ENCODE measurements at places on chromosomes 1 and 21.
A peak's percentile ranks its signal among the peaks of the same experiment; 100 is the strongest.

DNA sequence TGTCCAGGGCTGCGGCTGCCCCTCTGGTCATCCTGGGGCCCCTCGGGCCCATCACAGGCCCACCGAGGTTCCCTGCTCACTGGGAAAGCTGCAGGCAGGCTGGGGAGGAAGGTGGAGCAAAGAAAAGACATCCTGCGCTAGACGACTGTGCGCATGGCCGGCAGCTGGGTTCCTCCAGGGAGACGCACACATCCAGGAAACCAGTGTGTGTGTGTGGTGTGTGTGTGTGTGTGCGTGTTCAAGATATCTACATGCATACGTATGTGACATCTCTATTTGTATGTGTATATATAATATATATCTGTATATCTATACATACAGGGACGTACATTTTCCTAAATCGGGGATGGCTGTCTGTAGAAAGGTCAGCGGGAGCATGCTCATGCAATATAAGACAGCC, 63.7 kb downstream of the ACOT7 start:
- no peak for DNase-seq

GRCh38 chr21:36747041-36747814, 48.3 kb downstream of the SIM2 start:
- peak; percentile 12 for DNase-seq

GRCh38 chr1:91672601-91673161, 172.0 kb downstream of the CDC7 start:
- peak; percentile 89 for DNase-seq

DNA sequence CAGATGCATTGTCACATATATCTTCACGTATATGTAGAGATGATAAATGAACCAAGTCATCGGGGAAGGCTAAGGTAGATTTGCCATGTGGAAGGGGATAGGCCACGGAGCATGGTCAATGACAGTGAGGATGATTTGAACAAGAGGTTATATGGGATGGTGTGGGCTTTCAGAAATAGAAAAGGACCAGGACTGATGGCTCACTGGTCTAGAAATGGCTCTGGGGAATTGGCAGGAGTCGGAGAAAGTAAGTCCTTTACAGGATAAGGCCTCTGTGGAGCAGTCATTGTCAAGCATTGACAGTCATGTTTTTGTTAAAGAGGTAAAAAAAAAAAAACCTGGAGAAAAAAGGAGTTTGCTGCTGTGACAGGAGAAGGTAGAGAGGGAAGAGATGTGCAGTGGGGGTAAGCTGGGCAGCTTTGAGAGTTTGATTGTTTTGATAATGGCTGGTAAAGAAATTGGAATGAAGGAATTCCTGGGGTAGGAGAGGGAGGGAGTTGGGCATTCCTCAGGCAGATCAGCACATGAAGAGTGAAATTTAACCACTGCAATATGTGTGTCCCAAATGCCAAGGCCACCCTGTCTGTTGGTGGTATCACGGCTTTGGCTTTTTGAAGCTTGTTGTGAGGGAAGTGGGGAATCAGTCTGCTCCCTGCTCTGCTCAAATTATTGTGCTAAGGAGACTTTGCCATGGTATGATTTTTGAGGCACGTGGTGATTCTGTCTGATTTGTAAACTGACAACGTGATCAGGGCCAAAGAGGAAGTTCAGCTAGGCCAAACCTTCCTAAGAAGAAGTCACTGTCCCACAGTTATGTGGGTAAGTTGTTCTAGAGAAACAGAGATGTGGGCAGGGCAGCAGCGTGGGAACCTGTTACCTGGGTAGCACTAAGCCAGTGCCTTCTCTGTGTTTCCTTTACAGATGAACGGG, 26.0 kb downstream of the MACF1 start:
- peak; percentile 28 for DNase-seq

DNA sequence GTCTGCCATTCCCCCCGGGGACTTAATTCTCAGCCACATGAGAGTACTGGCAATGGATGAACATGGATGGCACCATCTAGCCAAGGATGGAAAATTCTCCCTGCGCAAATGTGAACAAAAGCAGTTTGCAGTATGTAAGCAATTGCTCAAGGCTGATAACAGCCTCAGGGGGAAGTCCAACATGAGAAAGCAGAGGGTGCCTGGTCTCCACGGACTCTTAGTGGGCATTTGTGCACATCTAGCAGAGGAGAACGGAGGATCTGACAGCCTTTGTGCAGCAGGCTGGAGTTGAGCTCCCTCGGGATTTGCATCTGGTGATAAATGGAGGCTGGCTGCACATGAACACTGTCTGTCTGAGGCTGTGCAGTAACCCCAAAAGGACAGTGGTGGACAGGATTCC, 13.9 kb upstream of the OLIG1 start:
- no peak for DNase-seq

GRCh38 chr1:216598448-216598847, 124.8 kb downstream of the ESRRG start:
- DNase-seq: no peak

- DNase-seq: no peak
Measured at GRCh38 chr1:39141925-39142324, 62.6 kb upstream of the MACF1 start.

DNA sequence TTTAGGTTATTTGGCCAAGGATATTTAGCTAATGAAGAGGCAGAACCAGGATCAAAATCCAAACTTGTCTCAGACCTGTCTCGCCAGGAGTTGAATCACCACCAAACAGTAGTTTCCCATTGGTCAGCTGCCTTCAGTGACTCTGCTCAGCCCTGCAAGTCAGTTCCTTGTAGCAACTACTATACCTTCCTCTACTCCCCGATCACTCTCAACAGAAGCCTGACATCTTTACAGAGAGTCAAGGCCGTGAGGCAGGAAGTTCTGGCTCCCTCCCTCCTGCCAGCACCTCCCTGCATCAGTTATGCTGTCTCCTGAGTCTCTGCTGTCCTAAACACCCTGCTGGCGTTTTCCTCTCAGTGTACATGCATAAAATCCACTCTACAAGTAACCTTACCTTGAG, 13.2 kb downstream of the PSMD4 start:
- DNase-seq: no peak

DNA sequence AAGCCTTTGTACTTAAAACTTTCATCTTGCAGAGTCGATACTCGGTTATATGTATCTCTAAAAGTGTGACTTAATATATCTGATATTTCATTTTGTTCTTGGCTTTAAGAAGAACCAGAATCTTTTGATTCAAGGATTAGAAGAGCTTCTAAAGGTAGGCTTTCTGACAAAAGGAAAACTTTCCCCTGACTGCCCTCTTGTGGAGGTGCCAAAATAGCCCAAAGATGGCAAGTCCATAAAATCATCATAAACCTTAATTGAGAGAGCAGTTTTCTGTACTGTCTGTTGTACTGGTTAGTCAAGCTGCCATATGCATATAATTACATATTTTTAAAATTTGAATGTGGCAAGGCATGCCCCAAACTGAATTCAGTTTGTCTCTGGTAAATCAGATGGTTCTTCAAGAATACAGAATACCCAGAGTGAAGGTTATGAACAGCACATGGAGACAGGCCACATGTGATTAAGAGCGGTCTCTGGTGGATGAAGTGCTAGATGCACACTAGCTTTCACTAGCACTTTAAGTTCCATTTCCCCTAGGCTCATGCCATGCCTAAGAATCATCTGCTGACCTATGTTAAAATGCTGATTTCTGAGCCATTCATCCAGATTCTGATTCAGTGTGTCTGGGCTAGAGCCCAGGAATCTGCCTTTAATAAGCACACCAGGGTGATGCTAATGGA, 27.7 kb upstream of the ELAVL4 start:
- DNase-seq: peak; percentile 3

DNA sequence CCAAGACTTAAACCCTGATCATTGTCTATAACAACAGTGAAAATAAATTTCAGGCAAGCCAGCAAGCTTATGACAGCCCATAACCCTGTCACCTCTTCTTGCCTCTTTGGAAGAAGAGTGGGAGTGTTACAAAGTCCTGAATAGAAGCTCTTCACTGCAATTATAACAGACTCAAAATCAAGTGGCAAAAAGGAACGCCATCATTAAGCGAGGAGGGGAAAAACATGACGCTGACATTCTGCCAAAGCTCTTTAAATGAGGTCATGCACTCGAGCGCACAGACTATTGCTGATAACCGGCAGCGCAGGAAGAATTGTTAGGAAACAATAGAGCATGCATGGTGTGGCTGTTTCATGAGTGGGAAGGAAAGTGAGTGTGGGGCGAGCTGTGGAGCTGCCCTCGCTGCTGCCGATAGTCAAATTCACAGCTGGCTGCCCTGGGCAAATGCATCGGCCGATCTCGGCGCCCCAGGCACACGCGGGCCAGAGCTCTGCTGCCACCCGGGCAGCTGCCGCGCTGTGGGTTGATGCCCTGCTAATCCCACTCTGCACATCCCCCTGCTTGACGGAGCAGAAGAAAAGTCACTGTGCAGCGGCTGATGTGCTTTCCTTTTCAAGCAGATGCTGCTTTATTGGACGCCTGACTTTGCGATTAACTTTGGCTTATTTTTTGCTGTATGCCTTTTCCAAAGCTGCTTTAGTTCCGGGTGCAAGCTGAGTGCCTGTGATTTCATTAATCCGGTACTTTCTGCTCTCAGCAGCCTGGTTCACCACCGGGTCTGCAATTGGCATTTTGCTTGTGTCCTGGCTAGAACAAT, 102.4 kb upstream of the ST6GALNAC5 start:
- no peak for DNase-seq

GRCh38 chr1:94301186-94301585, 63.8 kb upstream of the ARHGAP29 start:
- DNase-seq: no peak

Measured in activated CD4-positive, alpha-beta T cell treated with anti-CD3 and anti-CD28 coated beads, Interleukin-2, amount 50 U/mL, for 16 hours (primary cell).